ENCODE measurements at places on chromosomes 16 and 17. TPM values are rescaled to one million over a fixed set of nuclear protein-coding genes. Genes with fewer than 3 reads are reported as not detected.

LYRM9 gene
- total RNA-seq, result 3.8 TPM

KRTAP4-1 gene
- total RNA-seq, result not detected

FBXW10B gene
- 0.80 TPM for total RNA-seq

DNA sequence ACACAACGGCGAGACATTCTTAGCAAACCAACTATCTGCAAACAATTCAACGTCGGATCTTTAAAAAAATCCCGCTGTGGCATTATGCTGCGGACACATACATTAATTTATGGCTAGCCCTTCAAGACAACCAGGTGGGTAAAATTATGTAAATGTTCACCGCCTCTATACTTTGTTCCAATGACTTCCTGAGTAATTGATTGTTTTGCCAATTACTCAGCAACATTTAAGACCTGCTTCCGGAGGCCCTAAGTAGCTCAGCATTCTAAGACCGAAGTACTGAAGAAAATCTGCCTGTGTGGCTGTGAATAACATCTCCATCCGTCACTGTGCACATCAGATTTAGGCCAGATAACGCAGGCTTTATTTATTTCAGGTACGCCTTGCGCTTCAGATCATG lies 23.3 kb downstream of the QPRT start:
- H3K27ac ChIP-seq, result peak overlapping the region; percentile 86
- H3K4me1 ChIP-seq, result peaks cover 30% of the 10 kb centered on the region
- H3K4me3 ChIP-seq, result peak overlapping the region; percentile 12
- H3K27me3 ChIP-seq, result no peaks in the 10 kb centered on the region

GRCh38 chr17:17682737-17683680 lies 1.8 kb downstream of the RAI1 start:
- no peaks in the 10 kb centered on the region for H3K27me3 ChIP-seq
- DNase-seq, result no peak
- H3K27ac ChIP-seq, result peak overlapping the region; percentile 92
- peak overlapping the region; percentile 83 for H3K4me3 ChIP-seq

DNA sequence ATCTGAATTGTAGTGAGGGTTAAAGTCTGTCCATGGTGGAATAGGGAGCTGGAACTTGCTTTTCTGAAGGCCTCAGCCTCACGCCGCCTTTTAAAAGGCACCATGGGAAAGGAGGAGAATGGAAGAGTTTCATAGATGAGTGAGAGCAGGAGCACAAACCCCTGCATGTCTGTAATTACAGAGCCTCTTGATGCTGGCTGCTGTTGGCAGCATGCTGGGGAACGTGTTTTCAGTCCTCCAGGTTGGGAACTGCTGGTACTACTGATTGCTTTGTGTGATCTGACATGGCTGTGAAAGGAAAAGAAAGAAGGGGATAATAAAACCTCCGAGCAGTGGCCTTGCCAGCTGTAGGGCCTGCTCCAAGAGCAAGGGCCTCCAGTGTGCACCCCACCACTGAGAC lies 16.8 kb upstream of the DYNLL2 start:
- no peak overlapping the region for H3K4me3 ChIP-seq
- H3K27me3 ChIP-seq, result peaks cover 12% of the 10 kb centered on the region
- no peaks in the 10 kb centered on the region for H3K36me3 ChIP-seq
- no peak for DNase-seq

GRCh38 chr16:15581127-15581815 lies 61.7 kb downstream of the MARF1 start:
- no peak overlapping the region for H3K4me3 ChIP-seq
- no peaks in the 10 kb centered on the region for H3K36me3 ChIP-seq

- no peak overlapping the region for H3K27ac ChIP-seq
- no peaks in the 10 kb centered on the region for H3K27me3 ChIP-seq
- H3K36me3 ChIP-seq, result no peaks in the 10 kb centered on the region
- H3K4me1 ChIP-seq, result no peaks in the 10 kb centered on the region
Measured at GRCh38 chr17:10646392-10646990, 10.6 kb downstream of the MYH3 start.

- no peak for DNase-seq
- H3K4me3 ChIP-seq, result no peak overlapping the region
- peaks cover 2% of the 10 kb centered on the region for H3K4me1 ChIP-seq
- H3K36me3 ChIP-seq, result no peaks in the 10 kb centered on the region
Measured at GRCh38 chr16:4937782-4938682, 1.1 kb upstream of the PPL start.

BCAR1 gene
- total RNA-seq, result 2.9 TPM

PRSS36 gene
- total RNA-seq, result 5.7 TPM

HYDIN gene
- total RNA-seq, result 0.33 TPM

DNA sequence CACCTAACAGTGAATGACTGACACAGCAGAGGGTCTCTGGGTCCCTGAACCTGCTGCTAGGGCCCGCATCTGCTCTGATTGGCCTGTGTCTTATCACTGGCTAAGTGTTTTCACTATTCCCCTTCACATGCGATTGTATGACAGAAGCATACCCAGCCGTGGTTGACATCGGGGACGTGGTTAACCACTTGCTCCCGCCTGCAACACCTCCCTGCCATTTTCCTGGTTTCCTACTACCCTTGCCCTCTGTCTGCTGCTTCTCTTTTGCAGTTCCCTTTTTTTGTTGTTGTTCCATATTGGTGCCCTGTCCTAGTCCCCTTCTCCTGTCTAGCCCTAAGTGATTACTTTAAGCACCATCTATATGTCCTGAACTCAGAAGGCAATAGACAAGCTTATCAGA lies 177.0 kb downstream of the RGS9 start:
- no peak overlapping the region for H3K4me3 ChIP-seq
- peaks cover 15% of the 10 kb centered on the region for H3K4me1 ChIP-seq
- no peak overlapping the region for H3K27ac ChIP-seq
- DNase-seq, result no peak
- H3K36me3 ChIP-seq, result no peaks in the 10 kb centered on the region
- peaks cover 14% of the 10 kb centered on the region for H3K27me3 ChIP-seq

DNA sequence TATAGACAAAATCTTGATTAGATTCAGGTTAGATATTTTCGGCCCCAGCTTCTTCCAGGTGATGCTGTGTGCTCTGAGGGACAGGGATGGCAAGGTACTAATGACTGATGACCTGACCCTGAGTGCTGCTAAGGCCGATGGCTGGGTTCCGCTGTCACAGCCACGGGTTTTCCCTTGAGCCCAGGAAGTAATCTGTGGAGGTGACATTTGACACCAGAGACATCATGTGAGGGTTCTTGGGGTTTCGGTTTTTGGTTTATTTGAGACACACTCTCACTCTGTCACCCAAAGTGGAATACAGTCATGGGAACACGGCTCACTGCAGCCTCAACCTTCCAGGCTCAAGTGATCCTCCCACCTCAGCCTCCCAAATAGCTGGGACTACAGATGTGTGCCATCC lies 9.8 kb downstream of the OTOP3 start:
- no peaks in the 10 kb centered on the region for H3K36me3 ChIP-seq
- H3K4me1 ChIP-seq, result no peaks in the 10 kb centered on the region
- no peak overlapping the region for H3K4me3 ChIP-seq
- H3K27me3 ChIP-seq, result peaks cover 68% of the 10 kb centered on the region
- no peak overlapping the region for H3K27ac ChIP-seq

Data from thymus (tissue), 14 donors.